ENCODE measurements at places on chromosomes 2 and 18.

GRCh38 chr2:62423235-62423634 is 82.8 kb downstream of the TMEM17 start:
- no peaks in the 10 kb centered on the region for H3K4me1 ChIP-seq
- DNase-seq = no peak
- H3K36me3 ChIP-seq = peaks cover 1% of the 10 kb centered on the region

- H3K4me3 ChIP-seq = no peak overlapping the region
- H3K36me3 ChIP-seq = no peaks in the 10 kb centered on the region
- no peaks in the 10 kb centered on the region for H3K27me3 ChIP-seq
These were observed 159.2 kb upstream of the RAB12 start for GRCh38 chr18:8450013-8450412.

DNA sequence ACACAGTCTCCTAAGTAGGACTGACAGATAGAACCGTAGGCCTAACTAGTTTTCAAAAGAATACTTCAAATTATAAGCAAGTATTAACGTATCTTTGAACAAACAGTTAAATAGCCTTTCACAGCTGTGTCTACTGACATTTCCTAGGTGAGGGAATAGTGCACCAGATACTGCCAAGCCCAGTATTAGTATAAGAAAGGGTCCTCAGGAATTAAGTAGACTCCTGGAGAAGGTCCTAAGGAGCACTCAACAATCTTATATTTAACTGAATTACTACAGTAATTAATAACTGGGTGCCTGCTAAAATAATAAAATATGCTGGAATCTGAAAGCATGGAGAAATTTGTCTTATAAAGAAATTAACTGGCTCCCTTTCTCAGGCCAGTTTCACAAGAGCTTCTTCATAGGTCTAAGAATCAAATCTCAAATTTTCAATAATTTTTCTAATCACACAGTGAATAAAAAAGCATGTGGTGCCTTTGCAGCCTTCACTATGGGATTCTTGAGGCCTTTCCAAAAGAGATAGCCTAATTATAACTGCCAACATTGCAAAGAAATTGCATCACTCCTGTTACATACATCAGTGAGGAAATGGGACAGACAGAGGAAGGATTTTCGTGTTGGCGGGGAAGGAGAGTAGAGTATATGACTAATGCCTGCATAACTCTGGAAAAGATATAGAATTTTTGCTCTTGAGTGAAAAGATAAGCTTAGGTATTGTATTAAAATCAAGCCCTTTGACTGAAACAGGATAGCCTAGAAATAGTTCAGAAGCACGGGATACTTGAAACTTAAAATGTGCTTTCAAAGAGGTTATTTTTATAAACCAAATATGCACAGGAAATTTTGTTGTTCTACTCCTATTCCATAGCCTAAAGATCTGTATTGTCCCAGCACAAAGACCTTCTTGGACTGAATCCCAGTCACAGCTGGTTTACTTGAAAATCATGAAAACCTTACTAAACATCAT is 228.6 kb upstream of the STK17B start:
- DNase-seq = no peak
- no peaks in the 10 kb centered on the region for H3K36me3 ChIP-seq
- H3K4me1 ChIP-seq = no peaks in the 10 kb centered on the region
- no peak overlapping the region for H3K4me3 ChIP-seq

DNA sequence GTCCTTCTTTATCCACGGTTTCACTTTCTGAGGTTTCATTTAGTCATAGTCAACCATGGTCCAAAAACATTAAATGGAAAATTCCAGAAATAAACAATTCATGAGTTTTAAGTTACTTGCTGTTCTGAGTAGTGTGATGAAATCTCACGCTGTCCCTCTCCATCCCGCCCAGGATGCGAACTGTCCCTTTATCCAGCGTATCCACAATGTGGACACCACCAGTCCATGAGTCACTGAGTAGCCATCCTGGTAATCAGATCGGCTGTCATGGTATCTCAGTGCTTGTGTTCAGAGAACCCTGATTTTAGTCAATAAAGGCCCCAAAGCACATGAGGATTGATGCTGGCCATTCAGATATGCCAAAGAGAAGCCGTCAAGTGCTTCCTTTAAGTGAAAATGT is 3.7 kb downstream of the SP140L start:
- peak overlapping the region; percentile 96 for H3K4me3 ChIP-seq
- H3K27ac ChIP-seq = peak overlapping the region; percentile 73
- no peak for DNase-seq
- peaks cover 84% of the 10 kb centered on the region for H3K36me3 ChIP-seq
- peaks cover 75% of the 10 kb centered on the region for H3K4me1 ChIP-seq
- H3K27me3 ChIP-seq = no peaks in the 10 kb centered on the region

DNA sequence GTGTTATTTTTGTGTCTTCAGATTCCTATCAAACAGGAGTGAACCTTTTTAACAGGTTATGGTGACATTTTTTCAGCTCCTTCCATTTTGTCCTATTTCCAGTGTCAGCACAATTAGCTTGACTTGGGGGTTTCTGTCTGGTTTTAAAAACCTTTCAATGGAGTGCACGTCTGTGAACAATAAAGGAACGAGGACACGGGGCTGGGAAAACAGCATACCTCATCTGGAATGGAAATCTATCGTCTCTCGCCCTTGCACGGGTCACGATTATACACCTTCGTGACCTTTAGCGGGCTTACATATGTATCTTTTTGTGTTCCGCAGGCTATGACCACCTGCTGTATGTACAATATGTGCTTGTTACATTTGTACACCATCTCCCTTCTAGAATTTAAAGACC is 2.3 kb upstream of the ZNF532 start:
- DNase-seq = no peak
- peak overlapping the region; percentile 34 for H3K4me3 ChIP-seq
- H3K4me1 ChIP-seq = peaks cover 3% of the 10 kb centered on the region

- peaks cover 21% of the 10 kb centered on the region for H3K4me1 ChIP-seq
- no peak overlapping the region for H3K4me3 ChIP-seq
- H3K36me3 ChIP-seq = no peaks in the 10 kb centered on the region
- H3K27me3 ChIP-seq = no peaks in the 10 kb centered on the region
These were observed 276.7 kb downstream of the DSEL start for GRCh38 chr18:67239826-67240225.

GRCh38 chr2:186884587-186884986 is 35.6 kb upstream of the ZSWIM2 start:
- H3K27ac ChIP-seq = no peak overlapping the region
- no peak overlapping the region for H3K4me3 ChIP-seq
- no peaks in the 10 kb centered on the region for H3K4me1 ChIP-seq
- H3K36me3 ChIP-seq = no peaks in the 10 kb centered on the region

GRCh38 chr18:22675006-22675405 is 257.3 kb upstream of the CTAGE1 start:
- no peaks in the 10 kb centered on the region for H3K36me3 ChIP-seq
- no peak for DNase-seq
- H3K4me1 ChIP-seq = no peaks in the 10 kb centered on the region
- H3K27ac ChIP-seq = no peak overlapping the region

- DNase-seq = no peak
- no peaks in the 10 kb centered on the region for H3K36me3 ChIP-seq
- no peak overlapping the region for H3K27ac ChIP-seq
- H3K27me3 ChIP-seq = peaks cover 17% of the 10 kb centered on the region
- no peaks in the 10 kb centered on the region for H3K4me1 ChIP-seq
These were observed 61.6 kb upstream of the SNTG2 start for GRCh38 chr2:888906-889566.

DNA sequence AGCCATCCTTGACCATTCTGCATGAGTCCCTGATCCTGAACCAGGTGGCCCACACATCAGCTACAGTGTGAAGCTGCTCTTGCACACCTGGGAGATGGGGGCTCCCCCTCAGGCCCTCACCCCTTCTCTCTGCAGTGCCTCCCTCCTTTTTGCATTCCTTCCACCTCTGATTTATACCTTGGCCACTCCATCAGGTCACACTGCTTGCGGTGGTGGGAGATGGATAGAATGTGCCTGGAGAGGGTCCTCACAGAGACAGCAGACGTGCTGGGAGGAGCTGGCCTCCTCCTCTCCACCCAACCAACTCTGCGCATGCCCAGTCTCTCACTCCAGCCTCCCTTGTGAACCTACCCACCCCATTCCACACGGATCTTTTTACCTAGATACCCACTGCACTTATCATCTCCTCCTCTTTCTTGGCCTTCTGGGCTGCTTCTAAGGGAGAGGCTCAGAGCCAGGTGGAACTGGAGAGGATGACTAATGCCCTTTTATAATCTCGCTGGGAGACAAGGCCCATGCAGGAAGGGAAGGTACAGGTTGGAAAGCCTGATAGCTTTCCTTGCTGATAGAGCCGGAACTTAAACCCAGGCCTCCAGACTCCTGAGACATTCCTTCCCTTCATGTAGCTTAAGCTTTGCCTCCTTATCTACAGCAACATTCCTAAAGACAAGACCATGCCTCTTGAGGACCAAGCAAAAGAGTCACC is 205.1 kb downstream of the ZBTB7C start:
- H3K36me3 ChIP-seq = no peaks in the 10 kb centered on the region
- DNase-seq = no peak
- H3K4me1 ChIP-seq = no peaks in the 10 kb centered on the region
- peaks cover 11% of the 10 kb centered on the region for H3K27me3 ChIP-seq

DNA sequence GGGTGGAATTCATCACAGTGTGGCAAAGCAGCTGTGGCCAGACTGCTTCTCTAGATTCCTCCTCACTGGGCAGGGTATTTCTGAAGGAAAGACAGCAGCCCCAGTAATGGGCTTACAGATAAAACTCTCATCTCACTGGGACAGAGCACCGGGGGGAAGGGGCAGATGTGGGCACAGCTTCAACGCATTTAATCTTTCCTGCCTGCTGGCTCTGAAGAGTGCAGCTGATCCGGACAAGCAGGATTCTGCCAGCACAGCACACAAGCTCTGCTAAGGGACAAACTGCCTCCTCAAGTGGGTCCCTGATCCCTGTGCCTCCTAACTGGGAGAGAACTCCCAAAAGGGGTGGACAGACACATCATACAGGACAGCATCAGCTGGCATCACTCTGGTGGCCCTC is 779.9 kb upstream of the CNTNAP5 start:
- no peaks in the 10 kb centered on the region for H3K36me3 ChIP-seq
- DNase-seq = no peak
- no peak overlapping the region for H3K4me3 ChIP-seq
- H3K27me3 ChIP-seq = no peaks in the 10 kb centered on the region

DNA sequence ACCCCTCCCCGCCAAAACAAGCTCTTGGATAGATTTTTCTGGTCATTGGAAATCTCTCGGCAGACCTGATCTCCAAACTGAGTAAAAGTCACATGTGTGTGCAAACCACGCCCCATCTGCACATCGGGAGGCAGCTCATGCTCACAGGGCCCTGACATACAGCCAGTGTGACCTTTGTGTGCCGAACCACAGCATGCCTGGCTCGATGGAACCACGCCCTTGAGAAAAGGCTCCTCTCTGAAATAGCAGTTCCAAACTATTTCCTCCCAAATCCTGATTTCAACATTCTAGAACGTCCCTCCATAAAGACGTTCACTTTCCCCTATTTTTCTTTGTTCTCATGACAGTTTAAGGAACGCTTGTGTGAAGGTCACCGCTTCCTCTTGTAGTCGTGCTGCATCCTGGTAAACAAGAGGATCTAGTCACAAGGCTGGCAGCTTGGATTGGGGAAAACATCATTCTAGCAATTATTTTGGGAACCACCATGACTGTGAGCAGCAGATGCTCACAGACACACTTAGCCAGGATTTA is 59.3 kb upstream of the MAP4K4 start:
- no peaks in the 10 kb centered on the region for H3K4me1 ChIP-seq
- DNase-seq = no peak
- H3K4me3 ChIP-seq = no peak overlapping the region

GRCh38 chr2:175889701-175890302 is 112.3 kb downstream of the LNPK start:
- H3K36me3 ChIP-seq = no peaks in the 10 kb centered on the region
- no peaks in the 10 kb centered on the region for H3K4me1 ChIP-seq
- H3K4me3 ChIP-seq = no peak overlapping the region
- no peak for DNase-seq
- no peak overlapping the region for H3K27ac ChIP-seq
- H3K27me3 ChIP-seq = peaks cover 20% of the 10 kb centered on the region

GRCh38 chr2:58870704-58871103 is 629.6 kb upstream of the FANCL start:
- H3K4me3 ChIP-seq = no peak overlapping the region
- peaks cover 2% of the 10 kb centered on the region for H3K27me3 ChIP-seq
- H3K4me1 ChIP-seq = peaks cover 5% of the 10 kb centered on the region
- no peak for DNase-seq

GRCh38 chr2:48279344-48280090 is 250.4 kb upstream of the STON1 start:
- H3K27me3 ChIP-seq = no peaks in the 10 kb centered on the region
- DNase-seq = no peak
- H3K36me3 ChIP-seq = peaks cover 12% of the 10 kb centered on the region
- H3K27ac ChIP-seq = no peak overlapping the region

GRCh38 chr2:217735034-217735433 is 267.8 kb downstream of the TNS1 start:
- H3K4me3 ChIP-seq = no peak overlapping the region
- peak; percentile 50 for DNase-seq
- H3K27me3 ChIP-seq = peaks cover 2% of the 10 kb centered on the region
- H3K36me3 ChIP-seq = peaks cover 3% of the 10 kb centered on the region
- H3K4me1 ChIP-seq = peaks cover 26% of the 10 kb centered on the region

GRCh38 chr2:31987454-31988220 is 23.2 kb downstream of the MEMO1 start:
- H3K36me3 ChIP-seq = peaks cover 17% of the 10 kb centered on the region
- no peaks in the 10 kb centered on the region for H3K27me3 ChIP-seq
- H3K4me3 ChIP-seq = no peak overlapping the region
- no peak overlapping the region for H3K27ac ChIP-seq
- no peak for DNase-seq
- H3K4me1 ChIP-seq = peaks cover 11% of the 10 kb centered on the region

DNA sequence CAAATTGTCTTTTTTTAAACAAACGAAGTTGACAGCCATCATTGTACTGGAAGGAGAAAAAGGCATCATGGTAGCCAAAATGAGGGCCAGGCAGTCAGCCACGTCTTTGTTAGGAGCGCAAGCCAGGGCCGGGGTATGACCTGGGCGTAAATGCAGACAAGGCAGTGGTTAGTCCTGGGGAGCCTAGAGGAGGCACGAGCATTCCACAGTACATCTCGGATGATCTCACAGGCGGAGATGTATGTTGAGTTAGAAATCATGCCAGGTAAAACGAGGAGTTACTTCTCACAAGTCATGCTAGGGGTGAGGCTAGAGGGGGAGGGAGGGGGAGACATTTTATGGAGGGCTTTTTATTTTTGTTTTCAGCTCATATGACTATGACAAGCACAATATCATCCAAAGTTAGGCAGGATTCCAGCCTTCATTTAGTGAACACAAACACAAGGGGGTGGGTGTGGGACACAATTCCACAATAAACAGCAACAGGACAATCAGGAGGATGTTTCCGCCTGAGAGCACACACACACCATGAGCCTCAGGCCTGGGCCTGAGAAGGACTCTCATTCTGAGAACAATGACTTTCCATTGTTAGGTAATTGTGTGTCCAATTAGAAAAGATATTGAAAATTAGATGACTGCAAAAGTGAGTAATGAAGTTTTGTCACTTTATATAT is 64.4 kb upstream of the PGAP1 start:
- peak overlapping the region; percentile 4 for H3K27ac ChIP-seq
- no peak overlapping the region for H3K4me3 ChIP-seq
- peaks cover 76% of the 10 kb centered on the region for H3K36me3 ChIP-seq
- H3K27me3 ChIP-seq = no peaks in the 10 kb centered on the region
- no peak for DNase-seq

- H3K4me1 ChIP-seq = peaks cover 61% of the 10 kb centered on the region
- H3K36me3 ChIP-seq = peaks cover 41% of the 10 kb centered on the region
- H3K4me3 ChIP-seq = peak overlapping the region; percentile 44
- H3K27me3 ChIP-seq = no peaks in the 10 kb centered on the region
These were observed 124.8 kb upstream of the COL5A2 start for GRCh38 chr2:189304360-189304759.

- no peaks in the 10 kb centered on the region for H3K27me3 ChIP-seq
- H3K36me3 ChIP-seq = peaks cover 53% of the 10 kb centered on the region
- H3K4me1 ChIP-seq = peaks cover 45% of the 10 kb centered on the region
- H3K4me3 ChIP-seq = no peak overlapping the region
- DNase-seq = no peak
These were observed 46.7 kb downstream of the CD226 start for GRCh38 chr18:69900941-69901340.

Data from activated CD8-positive, alpha-beta T cell treated with anti-CD3 and anti-CD28 coated beads, Interleukin-2, amount 10 ng/mL, durations not matched to agents 7 days and 5 days (primary cell).